ENCODE measurements at places on chromosomes 4 and X.
A peak's percentile ranks its signal among the peaks of the same experiment; 100 is the strongest.

DNA sequence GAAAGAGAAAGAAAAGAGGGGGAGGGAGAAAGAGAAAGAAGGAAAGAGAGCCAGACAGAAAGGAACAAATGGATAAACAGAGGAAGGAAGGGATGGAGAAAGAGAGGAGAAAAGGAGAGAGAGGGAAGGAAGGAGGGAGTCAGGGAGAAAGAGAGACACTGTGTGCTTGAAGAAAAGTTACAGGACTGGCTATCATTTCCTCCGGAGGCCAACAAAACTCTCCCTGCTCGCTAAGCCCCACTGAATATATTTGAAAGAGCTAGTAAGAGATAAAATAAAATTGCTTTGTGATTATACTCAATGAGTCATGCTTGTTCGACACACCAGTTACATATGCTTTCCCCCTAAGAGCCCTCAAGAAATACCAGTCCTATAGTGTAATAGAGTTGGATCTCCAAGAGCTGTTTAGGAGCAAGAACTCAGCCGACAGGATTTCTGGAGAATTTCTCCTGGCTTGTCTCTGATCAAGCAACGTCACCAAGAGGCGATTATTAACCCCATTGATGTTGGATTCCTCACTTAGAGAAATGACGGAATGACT, 102.2 kb downstream of the MXRA5 start:
- no peak for DNase-seq

DNA sequence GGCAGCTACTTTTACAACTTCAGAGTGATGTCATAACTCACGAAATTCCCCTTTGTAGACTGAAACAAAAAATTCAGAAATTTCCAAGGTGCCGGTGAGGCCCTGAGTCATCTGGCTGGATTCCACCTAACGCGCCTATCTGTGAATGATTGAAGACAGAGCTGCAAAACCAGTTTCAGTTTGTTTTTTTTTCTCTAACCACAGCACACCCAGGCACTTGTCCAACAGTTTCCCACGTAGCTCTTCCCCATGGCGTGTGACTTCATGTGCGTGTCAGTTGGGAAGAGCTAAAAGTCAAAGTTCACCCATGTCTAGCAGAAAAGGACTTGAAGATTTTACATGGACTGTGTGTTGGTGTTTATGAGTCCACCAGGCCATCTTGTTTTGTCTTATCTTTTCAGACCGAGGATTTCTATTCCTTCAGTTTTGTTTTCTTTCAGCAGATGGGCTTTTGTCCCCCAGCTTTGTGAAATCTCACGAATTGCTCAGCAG, 16.4 kb downstream of the TCEANC start:
- DNase-seq: peak; percentile 42

DNA sequence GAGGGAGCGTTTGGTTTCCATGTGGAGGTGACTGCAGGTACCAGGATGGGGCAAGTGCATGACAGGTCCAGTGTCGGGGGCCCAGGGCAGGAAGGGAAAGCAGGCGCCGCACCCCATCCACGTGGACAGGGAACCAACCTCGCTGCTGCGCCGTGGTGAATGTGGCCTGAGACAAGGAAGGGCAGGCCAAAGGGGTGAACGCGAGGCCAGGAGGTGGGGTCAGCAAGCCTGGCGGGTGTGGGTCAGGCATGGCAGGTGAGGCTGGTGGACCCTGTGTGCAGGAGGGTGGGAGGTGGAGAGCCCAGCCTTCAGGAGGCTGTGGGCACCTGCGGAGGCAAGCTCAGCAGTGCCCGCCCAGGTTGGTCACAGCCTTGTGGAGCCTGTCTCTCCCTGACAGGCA, 14.7 kb downstream of the SH3BP2 start:
- no peak for DNase-seq

DNA sequence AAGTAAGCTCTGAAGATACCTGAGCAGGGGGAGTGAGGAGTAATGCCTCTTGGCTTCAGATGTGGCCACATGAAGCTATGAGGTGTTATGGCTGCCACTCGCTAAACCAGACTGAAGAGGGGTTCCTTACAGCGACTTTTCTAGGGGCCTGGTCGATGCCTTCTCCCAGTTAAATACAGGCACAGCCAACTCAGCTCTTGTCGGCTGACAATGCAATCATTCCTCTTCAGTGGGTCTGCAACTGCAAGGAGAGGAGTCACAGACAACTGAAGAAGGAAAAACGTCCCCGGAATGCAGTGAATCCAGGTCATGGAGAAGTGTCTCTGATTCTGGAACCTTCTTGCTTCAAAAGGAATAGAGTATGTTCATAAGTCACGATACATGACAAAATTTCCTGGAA, 106.4 kb downstream of the RNF150 start:
- DNase-seq: no peak

DNA sequence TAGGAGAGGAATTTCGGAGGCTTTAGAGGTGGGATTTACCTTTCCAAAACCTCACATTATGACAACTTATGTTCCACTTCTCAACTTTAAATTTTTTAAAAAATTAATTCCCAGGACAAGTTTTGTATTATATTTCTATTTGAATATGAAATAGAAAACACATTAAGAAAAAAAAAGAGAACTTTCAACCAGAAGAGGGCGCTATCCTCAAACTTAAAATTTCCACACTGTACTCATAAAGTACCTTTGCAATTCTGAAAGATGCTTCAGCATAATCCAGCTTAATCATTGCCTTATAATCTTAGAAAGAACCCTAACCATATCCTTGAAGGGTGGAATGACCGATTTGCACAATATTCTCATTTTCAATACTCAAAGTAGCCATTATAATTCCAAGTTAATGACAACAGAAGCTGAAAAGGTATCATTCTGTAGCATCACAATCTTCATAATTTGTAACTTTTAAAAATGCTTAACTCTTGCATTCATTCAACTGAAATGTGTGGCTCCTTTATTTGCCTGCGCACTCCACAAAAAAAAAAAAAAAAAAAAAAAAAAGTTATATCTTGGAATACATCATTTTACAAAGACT, 158.0 kb downstream of the KCNIP4 start:
- DNase-seq: no peak
